Activated CD4-positive, alpha-beta memory T cell treated with anti-CD3 and anti-CD28 coated beads, Interleukin-2, amount 10 ng/mL, durations not matched to agents 7 days and 5 days (primary cell): ENCODE measurements at places on chromosomes 11 and 22. TPM values are rescaled to one million over a fixed set of nuclear protein-coding genes. Genes with fewer than 3 reads are reported as not detected.

GRCh38 chr22:44164031-44164430 is 16.7 kb upstream of the PARVG start:
- H3K4me1 ChIP-seq, result no peaks in the 10 kb centered on the region
- DNase-seq, result no peak
- H3K36me3 ChIP-seq, result no peaks in the 10 kb centered on the region
- H3K4me3 ChIP-seq, result no peak overlapping the region

GRCh38 chr11:15841931-15842740 is 514.2 kb downstream of the SOX6 start:
- H3K27me3 ChIP-seq, result no peaks in the 10 kb centered on the region
- H3K27ac ChIP-seq, result no peak overlapping the region
- DNase-seq, result no peak
- H3K4me3 ChIP-seq, result no peak overlapping the region
- H3K36me3 ChIP-seq, result no peaks in the 10 kb centered on the region
- H3K4me1 ChIP-seq, result no peaks in the 10 kb centered on the region

- peak overlapping the region; percentile 68 for H3K27ac ChIP-seq
- DNase-seq, result no peak
- peaks cover 6% of the 10 kb centered on the region for H3K27me3 ChIP-seq
- peaks cover 52% of the 10 kb centered on the region for H3K4me1 ChIP-seq
- H3K4me3 ChIP-seq, result no peak overlapping the region
Measured at GRCh38 chr11:36453678-36454077, 56.4 kb downstream of the TRAF6 start.

- peaks cover 16% of the 10 kb centered on the region for H3K4me1 ChIP-seq
- H3K27me3 ChIP-seq, result no peaks in the 10 kb centered on the region
- DNase-seq, result no peak
- H3K36me3 ChIP-seq, result peaks cover 53% of the 10 kb centered on the region
- H3K4me3 ChIP-seq, result no peak overlapping the region
Measured at GRCh38 chr22:40367342-40367741, 3.1 kb upstream of the SGSM3 start.

- H3K4me3 ChIP-seq, result peak overlapping the region; percentile 8
- DNase-seq, result no peak
- peaks cover 47% of the 10 kb centered on the region for H3K4me1 ChIP-seq
- H3K27me3 ChIP-seq, result no peaks in the 10 kb centered on the region
- no peak overlapping the region for H3K27ac ChIP-seq
Measured at GRCh38 chr22:39932166-39932565, 28.0 kb upstream of the TMA7B start.

GRCh38 chr11:8018484-8019313 is 31.6 kb downstream of the EIF3F start:
- H3K27ac ChIP-seq, result no peak overlapping the region
- peak overlapping the region; percentile 65 for H3K4me3 ChIP-seq
- peaks cover 49% of the 10 kb centered on the region for H3K27me3 ChIP-seq
- DNase-seq, result peak; percentile 77
- H3K4me1 ChIP-seq, result peaks cover 14% of the 10 kb centered on the region
- no peaks in the 10 kb centered on the region for H3K36me3 ChIP-seq

DNA sequence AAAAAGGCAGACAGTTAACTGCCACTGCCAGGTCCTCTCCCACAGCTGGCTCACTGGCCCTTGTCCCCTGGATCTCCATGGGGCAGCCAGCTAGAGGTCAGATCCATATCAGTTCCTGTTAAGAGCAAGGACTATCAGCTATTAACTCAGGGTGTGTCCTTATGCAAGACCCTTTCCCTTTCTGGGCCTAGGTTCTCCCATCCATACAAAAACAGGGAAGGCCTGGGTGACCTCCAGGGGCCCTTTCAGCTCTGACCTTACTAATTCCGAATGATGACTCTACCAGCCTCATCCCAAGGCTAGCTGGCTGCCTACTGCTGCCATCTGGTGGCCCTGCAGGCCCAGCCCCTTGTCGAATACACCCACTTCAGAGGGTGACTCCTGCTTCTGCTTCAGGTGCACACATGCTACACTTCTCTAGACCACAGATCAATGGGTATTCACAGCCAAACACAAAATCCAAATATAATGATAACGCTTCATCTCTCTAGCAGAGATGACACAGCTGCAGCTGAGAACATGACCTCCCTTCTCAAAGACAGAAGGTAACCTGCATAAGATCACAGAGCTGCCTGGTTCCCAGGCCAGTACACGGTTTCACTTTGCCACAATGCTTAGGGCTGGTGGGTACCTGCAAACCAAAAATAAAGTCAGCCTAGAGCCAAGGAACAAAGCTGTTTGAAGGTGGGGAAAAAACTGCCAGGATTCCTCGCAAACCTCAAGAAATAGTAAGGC is 34.1 kb downstream of the SERGEF start:
- peaks cover 9% of the 10 kb centered on the region for H3K36me3 ChIP-seq
- H3K27ac ChIP-seq, result no peak overlapping the region

MYOD1 gene
- total RNA-seq, result not detected

ACR gene
- not detected for total RNA-seq

ABCC8 gene
- total RNA-seq, result not detected
